Upper lobe of right lung (tissue), 1 donor: ENCODE measurements at places on chromosomes 4 and X. TPM values are rescaled to one million over a fixed set of nuclear protein-coding genes. Genes with fewer than 3 reads are reported as not detected.
A peak's percentile ranks its signal among the peaks of the same experiment; 100 is the strongest.

The RBMX gene
- total RNA-seq: 114 TPM

The GAGE2A gene
- not detected for total RNA-seq

The NSUN7 gene
- total RNA-seq: 5.7 TPM

The CXCL6 gene
- not detected for total RNA-seq

The DACH2 gene
- not detected for total RNA-seq

GRCh38 chrX:3485727-3486126 lies 139.3 kb upstream of the MXRA5 start:
- H3K4me3 ChIP-seq: no peak overlapping the region
- H3K27me3 ChIP-seq: no peaks in the 10 kb centered on the region
- no peaks in the 10 kb centered on the region for H3K4me1 ChIP-seq

DNA sequence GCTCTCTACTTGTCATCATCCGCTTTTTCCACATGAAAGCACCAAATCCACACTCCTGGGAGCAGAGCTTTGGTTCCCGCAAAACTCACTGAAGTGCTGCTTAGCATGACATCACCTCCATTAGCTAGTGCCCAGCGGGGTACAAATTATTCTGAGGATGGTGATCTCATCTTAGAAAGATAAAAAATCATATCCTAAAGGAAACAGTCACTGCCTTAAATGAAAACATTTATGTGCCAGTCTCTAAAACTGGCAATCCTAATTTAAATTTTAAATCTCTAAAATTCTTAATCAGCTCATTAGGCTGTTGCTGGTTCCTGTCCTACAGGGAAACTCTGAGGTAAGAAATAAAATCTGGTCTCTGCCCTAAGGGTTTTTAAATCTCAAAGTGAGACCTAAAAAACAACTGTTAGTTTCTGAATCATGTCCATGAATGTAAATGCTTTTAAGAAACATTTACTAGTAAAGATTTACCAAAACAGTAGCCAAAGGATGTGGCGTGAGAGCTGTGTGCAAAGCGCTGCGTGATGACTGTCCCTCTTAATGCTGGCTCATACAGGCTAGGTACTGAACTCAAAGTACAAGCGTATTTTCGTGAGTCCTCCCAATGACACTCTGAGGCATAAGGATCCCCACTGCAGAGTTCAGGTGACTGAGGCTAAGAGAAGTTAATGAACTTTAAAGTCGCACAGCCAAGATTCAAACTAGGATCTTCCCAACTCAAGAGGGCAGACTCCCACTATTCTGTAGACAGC lies 4.5 kb downstream of the CASP3 start:
- no peak overlapping the region for H3K4me3 ChIP-seq
- H3K27ac ChIP-seq: no peak overlapping the region
- peaks cover 37% of the 10 kb centered on the region for H3K4me1 ChIP-seq
- no peaks in the 10 kb centered on the region for H3K27me3 ChIP-seq
- H3K36me3 ChIP-seq: peaks cover 5% of the 10 kb centered on the region

DNA sequence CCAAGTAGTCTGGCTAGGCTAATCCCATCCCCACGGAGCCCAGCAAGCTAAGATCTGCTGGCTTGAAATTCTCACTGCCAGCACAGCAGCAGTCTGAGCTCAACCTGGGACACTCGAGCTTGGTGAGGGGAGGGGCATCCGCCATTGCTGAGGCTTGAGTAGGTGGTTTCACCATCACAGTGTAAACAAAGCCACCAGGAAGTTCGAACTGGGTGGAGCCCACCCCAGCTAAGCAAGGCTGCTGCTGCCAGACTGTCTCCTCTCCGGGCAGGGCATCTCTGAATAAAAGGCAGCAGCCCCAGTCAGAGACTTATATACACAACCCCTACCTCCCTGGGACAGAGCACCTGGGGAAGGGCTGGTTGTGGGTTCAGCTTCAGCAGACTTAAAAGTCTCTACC lies 639.6 kb downstream of the IQCM start:
- H3K36me3 ChIP-seq: no peaks in the 10 kb centered on the region
- no peaks in the 10 kb centered on the region for H3K27me3 ChIP-seq
- DNase-seq: peak; percentile 84
- H3K4me3 ChIP-seq: no peak overlapping the region
- H3K4me1 ChIP-seq: no peaks in the 10 kb centered on the region

DNA sequence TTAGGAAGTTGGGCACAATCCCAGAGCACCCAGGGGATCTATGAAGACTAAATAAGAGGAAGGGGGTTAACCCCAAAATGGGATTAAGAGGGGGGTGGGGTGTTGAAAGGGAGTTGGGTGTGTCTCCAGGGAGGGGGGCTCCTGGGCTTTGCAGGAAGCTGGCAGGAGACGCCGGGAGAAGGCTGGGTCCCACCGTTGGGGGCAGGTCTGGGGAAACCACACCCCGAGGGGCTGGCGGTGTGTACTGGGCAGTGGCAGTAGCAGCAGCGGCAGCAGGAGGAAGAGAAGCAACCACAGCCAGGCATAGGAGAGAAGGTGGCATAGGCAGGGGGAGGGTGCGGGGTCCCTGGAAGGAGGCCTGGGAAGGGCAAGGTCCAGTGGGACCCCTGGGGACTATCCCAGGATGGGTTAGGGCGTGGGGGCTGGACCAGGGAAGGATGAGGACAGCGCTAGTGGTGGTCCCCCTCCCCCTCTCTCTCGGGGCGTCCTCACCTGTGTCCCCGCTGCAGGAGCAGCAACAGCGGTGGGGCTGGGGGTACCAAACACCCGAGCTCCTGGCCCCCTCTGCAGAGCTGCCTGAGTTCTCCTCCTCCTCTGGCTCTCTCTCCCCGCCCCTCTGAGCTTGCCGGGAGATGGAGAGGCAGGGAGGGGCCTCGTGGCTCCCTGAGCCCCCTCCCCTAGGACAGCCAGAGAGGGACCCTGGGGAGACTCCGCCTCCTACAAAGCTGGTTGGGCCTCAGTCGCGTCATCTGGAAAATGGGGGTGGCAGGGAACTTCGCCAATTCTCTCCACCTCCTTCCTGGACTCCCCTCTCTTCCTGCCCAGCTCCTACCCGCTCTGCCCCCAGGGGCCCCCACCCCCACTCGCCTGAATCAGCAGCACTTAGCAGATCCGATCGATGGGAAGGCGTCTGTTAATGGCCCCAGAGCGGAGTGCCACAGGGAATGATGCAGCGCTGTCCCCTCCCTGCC lies at the start of gene KCND1:
KCND1 (minus strand) TSS at position 596 of the 971 bp plus-strand sequence. CDS start 1,573 bp downstream, outside the sequence.
- H3K4me1 ChIP-seq: no peaks in the 10 kb centered on the region
- peak within 1 kb of the TSS; percentile 33 for H3K4me3 ChIP-seq
- H3K27ac ChIP-seq: peak within 1 kb of the TSS; percentile 24
- H3K36me3 ChIP-seq: no peaks in the 10 kb centered on the region
- no peaks in the 10 kb centered on the region for H3K27me3 ChIP-seq

- no peak overlapping the region for H3K4me3 ChIP-seq
- H3K36me3 ChIP-seq: no peaks in the 10 kb centered on the region
- no peaks in the 10 kb centered on the region for H3K4me1 ChIP-seq
- H3K27ac ChIP-seq: no peak overlapping the region
- no peak for DNase-seq
Observed at GRCh38 chrX:47605024-47605423, 14.6 kb downstream of the SYN1 start.

DNA sequence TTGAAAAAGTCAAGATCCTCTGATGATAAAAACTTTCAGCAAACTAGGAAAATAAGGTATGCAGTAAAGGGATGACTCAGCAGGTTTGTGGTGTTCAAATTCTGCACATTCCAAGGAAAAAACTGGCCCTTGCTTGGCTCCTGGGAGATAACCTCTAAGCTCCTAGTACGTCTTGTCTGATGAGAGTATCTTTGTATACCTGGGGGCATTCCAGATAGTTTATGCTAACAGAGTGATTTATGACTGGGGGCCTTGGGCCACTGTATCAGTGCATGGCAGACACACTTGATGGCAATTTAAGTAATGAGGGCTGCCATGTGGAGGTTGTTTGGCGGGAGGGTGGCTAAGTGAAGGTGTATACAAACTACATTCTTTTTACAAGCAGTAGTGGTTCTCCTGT lies 56.9 kb downstream of the NSG1 start:
- no peaks in the 10 kb centered on the region for H3K27me3 ChIP-seq
- H3K36me3 ChIP-seq: no peaks in the 10 kb centered on the region
- H3K4me3 ChIP-seq: no peak overlapping the region
- no peaks in the 10 kb centered on the region for H3K4me1 ChIP-seq
- no peak for DNase-seq
- no peak overlapping the region for H3K27ac ChIP-seq

DNA sequence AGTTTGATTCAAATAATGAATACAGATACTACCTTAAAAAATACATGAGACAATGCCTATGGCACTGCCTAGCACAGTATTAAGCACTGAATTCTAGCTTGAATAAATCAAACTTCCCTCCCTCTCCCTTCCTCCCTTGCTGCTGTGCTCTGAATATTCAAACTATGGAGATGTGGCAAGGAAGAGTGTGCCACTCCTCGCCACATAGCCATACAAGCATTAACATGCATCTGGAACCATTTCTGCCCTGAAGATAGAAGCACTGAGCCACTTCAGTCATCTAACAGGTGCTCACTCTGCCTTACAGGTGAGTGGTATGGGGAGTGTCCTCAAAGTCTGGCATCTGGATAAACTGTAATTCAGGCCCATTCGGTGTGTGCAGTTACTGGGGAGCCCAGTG lies 276.9 kb downstream of the ARHGAP24 start:
- no peak overlapping the region for H3K4me3 ChIP-seq
- DNase-seq: no peak
- H3K4me1 ChIP-seq: no peaks in the 10 kb centered on the region
- no peak overlapping the region for H3K27ac ChIP-seq
- H3K27me3 ChIP-seq: no peaks in the 10 kb centered on the region

GRCh38 chr4:2570551-2571222 lies 34.2 kb downstream of the FAM193A start:
- no peak overlapping the region for H3K4me3 ChIP-seq
- DNase-seq: no peak
- H3K4me1 ChIP-seq: peaks cover 34% of the 10 kb centered on the region
- H3K36me3 ChIP-seq: no peaks in the 10 kb centered on the region

GRCh38 chrX:99415470-99415869 lies 994.6 kb downstream of the PCDH19 start:
- no peaks in the 10 kb centered on the region for H3K4me1 ChIP-seq
- H3K36me3 ChIP-seq: no peaks in the 10 kb centered on the region
